Progenitor cell of endocrine pancreas (in vitro differentiated cells): ENCODE measurements at places on chromosomes 6 and 20. TPM values are rescaled to one million over a fixed set of nuclear protein-coding genes. Genes with fewer than 3 reads are reported as not detected.
A peak's percentile ranks its signal among the peaks of the same experiment; 100 is the strongest.

GRCh38 chr6:134299236-134299635, 18.7 kb downstream of the SGK1 start:
- no peak for DNase-seq

- DNase-seq, result no peak
These were observed 17.6 kb upstream of the SRSF3 start for GRCh38 chr6:36576578-36576977.

FAM83C gene
- total RNA-seq, result not detected in 2 replicates

- no peak for DNase-seq
These were observed 59.7 kb upstream of the PTPN1 start for GRCh38 chr20:50450493-50450826.

- no peak for DNase-seq
These were observed 214.4 kb upstream of the ZFP64 start for GRCh38 chr20:52405986-52406385.

RNGTT gene
- total RNA-seq, result 16.5 and 17.4 TPM in 2 replicates

GRCh38 chr20:31608251-31608945, 3.3 kb downstream of the ID1 start:
- DNase-seq, result peak; percentile 98

DNA sequence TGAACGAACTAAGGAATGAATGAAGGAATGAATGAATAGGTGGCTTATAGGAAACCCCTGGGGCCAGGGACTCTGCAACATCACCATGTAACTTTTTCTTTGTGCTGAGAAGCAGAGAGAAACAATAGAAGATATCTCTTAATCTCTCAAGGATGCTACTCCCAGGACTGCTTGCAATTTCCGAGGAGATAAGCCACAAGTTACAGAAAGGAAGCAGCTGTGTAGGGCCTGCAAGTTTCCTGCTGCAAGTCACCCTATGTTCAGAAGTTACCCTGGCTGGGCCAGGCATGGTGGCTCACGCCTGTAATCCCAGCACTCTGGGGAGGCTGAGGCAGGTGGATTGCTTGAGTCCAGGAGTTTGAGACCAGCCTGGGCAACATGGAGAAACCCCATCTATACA, 7.3 kb upstream of the MAVS start:
- no peak for DNase-seq

GRCh38 chr6:105452376-105452775, 49.5 kb upstream of the PREP start:
- no peak for DNase-seq

- DNase-seq, result no peak
These were observed 56.7 kb upstream of the APCDD1L start for GRCh38 chr20:58571693-58572427.

DNA sequence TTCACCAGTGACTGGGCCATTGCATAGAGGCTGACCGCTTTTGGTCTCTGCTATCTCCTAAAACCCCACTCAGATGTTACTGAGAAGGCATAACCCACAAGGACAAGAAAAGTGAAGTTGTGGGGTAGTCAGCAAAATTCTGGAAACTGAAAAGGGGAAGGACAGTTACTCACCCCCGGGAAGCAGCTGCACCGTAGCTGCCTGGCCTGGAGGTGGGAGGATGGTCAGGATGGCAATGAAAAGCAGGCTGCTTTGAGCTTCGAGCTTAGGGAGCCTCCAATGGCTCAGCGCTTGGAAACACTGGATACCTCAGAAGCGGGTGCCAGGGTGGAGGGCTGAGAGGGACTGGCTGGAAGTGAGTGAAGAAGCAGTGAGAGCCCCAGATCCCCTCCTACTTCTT, 56.0 kb downstream of the KCNK5 start:
- DNase-seq, result no peak

DNA sequence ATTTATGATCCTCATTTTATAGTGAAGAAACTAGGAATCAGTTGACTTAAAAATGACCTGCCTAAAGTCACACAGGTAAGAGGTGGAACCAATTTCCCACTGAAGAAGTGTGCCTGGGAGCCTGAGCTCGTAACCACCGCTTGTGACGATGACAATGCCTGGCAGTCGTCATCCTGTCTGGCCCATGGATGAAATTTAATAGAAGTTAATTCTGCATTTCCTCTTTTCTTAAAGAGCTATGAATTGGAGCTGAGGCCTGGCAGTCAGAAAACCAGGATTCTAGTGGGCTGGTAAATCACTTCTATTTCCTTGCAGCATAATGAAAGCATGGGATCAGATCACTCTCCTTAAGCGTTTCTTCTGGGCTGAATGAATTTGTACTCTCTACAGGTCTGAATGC, 200.0 kb upstream of the SGK1 start:
- no peak for DNase-seq
